Right renal pelvis (tissue), 4 donors: ENCODE measurements at places on chromosomes 16 and 17. TPM values are rescaled to one million over a fixed set of nuclear protein-coding genes. Genes with fewer than 3 reads are reported as not detected.

DNA sequence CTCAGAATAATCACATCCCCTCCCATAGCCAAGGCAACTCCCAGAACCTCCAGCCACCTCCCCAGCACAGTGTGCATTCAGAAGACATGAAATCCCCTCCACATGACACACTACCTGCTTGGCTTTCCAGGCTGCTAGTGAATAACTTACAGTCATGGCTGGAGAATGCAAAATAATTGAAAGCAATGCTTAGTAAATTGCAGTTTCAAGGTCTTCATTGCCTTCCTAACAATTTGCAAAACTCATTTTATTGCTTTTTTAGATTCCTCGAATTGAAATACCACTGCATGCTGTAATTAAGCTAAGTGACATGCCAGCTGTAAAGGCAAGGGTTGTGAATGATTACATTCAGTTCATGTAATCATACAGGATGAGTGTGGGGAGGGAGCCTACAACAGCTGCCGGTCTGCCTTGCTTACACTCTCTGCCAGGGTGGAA lies 29.0 kb upstream of the HOXB13 start:
- DNase-seq, result no peak

DNA sequence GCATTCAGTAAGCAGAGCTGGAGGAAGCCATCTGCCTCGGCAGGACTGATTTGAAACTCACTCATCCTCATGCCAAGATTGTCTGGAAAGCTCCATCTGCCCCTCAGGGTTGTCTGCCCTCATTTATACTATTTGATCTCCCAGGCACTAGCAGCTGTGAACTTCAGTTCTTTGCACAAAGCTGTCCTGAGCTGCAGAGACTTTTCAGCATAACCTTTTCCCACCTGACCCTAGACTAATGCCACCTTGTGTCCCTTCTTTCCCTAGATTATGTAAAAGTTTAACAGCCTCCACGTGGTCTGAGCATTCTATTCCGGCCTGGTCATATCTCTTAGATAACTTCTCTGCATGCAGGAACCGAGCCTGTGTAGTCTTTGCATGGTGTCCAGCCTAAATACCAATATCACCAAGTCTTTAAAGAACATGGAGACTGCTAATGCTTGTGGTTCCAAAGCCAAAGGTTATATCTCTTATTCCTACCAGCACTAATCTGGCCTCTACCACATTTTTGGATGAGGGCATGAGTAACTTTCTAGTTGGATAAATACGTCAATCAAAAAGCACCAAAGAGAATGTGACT lies 29.1 kb downstream of the STAT5A start:
- DNase-seq, result no peak

DNA sequence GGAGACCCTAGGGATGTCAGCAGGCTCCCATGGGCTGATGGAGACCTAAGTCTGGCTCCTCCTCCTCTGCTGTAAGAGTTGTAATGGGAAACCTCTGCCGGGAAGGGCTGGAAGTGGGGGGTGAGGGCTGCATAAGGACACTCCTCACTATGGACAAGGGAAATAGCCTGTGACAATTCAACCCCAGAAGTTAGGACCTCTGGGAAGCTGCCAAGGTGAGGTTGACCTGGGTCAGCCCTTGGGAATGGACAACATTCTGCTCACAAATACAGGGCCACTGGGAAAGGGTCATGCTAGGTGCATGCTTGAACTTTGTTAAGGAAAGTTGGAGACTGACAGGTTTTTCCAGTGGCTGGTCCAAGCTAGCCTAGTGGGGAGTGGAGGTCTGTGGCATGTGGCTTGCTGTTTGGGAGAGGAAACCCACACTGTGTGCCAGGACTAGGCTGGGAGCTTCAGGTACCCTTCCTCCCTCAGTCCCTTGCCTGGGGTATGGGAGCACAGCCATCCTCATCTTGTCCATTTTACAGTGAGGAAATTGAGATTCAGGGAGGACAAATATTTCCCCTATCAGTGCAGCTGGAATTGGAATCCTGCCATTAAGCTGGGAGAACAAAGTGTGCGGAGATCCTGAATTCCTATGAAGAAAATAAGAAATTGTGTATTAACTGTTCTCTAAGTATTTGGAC lies 190.4 kb downstream of the SALL1 start:
- DNase-seq, result no peak

DNA sequence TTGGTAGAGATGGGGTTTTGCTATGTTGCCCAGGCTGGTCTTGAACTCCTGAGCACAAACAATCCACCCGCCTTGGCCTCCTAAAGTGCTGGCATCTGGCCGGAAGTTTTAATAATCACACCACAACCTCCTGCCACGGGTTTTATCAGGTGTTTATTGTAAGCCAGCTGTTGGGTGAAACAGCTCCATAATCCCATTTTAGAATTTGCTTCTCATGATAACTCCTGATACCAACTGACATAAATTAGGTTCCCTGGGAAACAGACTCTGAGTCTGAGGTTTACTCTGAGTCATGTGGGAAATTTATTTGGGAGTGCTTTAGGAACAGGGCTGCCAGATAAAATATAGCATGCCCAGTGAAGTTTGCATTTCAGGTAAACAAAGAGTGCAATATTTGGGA lies 122.6 kb upstream of the MED13 start:
- no peak for DNase-seq

The SSTR5 gene
- 0.34 TPM for polyA plus RNA-seq

DNA sequence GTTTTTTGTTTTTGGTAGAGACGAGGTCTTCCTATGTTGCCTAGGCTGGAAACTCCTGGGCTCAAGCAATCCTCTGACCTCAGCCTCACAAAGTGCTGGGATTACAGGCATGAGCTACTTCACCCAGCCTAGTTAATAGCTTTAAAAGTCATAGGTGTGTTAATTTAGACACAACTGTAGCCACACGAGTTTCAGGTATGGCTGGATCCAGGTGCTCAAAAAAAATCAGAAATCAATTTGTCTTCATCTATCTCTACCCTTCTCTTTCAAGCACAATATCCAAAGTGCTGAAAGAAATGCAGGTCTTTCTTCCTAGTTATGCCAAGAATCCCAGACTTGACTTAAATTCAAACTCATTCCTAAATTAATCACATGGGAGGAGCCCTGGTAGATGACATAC lies 23.9 kb upstream of the C16orf87 start:
- DNase-seq, result no peak
